Stimulated activated CD4-positive, alpha-beta T cell treated with anti-CD3 and anti-CD28 coated beads, Interleukin-12 subunit alpha, Interleukin-12 subunit beta, amount 100 ng/mL, for 48 hours (primary cell): ENCODE measurements at places on chromosomes 3 and 15.
A peak's percentile ranks its signal among the peaks of the same experiment; 100 is the strongest.

GRCh38 chr15:58307313-58307961, 124.4 kb upstream of the LIPC start:
- no peak for DNase-seq

DNA sequence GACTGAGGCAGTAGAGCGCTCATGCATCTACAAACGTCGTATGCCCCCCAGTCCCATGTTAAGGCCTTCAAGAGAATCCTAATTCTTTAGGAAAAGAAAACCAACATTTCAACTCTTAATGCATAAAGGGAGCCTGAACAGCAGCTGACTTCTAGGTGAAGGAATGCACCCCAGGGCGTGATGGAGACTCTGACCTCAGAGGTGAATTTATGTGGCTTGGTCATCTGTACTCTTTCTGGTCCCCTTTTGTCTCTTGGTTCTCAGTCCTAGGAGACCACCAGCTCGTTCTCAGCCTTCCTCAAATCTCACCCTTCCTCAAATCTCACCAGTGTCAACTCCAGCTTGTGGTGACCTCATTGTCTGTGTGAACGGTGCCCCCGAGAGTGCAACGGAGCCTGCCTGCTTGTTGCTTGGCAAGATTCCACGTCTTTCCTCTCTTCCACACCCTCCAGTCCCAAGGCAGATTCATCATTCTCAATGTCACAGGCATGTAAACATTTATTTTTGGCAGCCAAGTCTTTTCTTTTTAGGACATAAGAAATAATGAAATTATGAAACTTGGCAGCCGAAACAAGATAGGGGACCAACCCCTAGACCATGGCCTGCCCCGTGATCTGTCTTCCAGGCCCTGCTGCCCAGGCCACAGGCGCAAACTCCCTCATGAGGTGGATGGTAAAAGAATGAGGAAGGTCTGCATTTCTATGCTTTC, 166.2 kb downstream of the ADAMTS17 start:
- DNase-seq = no peak

GRCh38 chr3:15356176-15356575, 23.8 kb upstream of the SH3BP5 start:
- DNase-seq = no peak

DNA sequence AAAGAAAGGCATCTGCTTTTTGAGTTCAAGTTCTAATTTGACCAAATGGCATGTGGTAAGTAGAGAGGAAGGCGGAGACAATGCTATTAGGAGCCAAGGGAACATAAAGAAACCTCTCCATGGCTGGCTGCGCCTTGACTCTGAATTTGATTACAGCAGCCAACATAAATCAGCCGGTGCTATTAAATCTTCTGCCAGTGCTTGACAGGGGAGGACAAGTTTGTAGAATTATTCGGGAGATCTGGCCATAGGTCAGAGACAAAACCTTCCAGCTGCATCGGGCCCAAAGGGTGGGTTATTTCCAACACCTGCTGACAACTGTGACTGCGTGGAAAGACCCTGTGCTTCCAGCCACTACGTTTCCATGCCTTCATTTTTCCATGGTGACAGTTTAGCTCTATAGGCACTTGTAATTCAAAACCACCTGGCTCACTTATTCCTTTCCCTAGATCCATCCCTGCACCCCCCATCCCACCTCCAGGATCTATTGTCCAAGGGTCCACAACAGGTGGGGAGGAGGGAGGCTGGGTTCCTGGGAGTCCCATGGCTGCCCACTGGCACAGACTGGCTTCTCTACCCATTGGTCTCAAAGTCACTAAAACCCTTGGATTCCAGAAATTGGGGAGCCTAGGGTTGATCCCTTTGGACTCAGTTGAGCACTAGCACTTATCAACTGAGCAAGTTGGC, 15.9 kb downstream of the COLQ start:
- no peak for DNase-seq

DNA sequence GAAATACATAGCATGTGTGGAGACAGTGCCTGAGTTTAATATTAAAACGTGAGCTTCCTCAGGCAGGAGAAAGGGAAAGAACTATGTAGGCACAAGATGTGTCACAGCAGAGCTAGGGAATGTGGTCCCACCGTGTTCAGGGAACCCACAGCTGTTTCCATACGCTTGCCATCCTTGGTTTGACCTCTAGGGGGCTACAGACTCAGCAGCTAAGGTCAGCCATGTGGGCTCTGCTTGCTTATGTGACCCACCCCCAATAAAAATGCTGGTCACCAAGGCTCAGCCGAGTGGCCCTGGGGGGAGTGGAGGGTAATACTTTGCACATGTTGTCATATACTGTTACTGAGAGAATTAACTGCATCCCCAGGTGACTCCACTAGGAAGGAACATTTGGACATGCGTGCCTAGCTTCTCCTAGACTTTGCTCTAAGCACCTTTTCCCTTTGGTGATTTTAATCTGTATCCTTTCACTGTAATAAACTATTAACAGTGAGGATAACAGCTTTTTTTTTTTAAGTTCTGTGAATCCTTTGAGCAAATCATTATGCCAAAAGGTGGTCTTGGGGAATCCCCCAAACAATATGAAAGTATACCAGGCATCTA, 3.3 kb downstream of the TUBGCP5 start:
- peak; percentile 37 for DNase-seq

DNA sequence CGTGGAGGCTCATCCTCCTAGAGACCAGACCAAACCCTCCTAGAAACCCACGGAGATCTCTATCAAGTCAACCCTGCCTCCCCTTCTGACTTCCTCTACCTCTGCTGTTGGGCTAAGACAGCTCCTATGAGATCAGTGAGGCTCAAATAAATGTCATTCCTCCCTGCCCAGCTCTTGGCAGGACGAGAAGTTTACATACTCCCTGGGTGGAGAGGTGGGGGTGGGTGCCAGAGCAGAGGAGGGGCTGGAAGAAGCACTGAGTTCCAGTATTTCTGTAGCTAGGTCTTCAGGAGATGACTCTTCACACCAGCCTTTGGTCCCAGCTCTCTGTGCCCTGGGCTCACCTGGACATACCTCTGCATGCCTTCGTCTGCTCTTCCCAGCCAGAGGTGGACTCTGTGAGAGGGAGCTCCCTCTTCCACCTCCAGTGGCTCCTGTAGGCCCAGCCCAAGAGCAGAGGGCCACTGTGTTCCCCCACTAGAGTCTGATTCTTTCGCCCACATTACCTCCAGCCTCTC, 42.4 kb upstream of the TLE3 start:
- no peak for DNase-seq

DNA sequence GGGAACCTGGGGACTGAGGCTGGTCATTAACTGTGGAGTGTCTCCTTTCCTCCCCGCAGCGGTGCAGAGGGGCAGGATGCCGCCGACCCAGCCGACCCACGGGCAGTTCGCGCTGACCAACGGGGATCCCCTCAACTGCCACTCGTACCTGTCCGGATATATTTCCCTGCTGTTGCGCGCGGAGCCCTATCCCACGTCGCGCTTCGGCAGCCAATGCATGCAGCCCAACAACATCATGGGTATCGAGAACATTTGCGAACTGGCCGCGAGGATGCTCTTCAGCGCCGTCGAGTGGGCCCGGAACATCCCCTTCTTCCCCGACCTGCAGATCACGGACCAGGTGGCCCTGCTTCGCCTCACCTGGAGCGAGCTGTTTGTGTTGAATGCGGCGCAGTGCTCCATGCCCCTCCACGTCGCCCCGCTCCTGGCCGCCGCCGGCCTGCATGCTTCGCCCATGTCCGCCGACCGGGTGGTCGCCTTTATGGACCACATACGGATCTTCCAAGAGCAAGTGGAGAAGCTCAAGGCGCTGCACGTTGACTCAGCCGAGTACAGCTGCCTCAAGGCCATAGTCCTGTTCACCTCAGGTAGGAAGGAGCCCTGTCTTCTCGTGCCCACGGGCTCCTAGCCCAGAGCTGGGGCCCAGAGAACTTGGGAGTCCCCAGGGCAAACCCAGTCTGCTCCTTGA, 3.7 kb downstream of the NR2F2 start:
- DNase-seq = no peak

DNA sequence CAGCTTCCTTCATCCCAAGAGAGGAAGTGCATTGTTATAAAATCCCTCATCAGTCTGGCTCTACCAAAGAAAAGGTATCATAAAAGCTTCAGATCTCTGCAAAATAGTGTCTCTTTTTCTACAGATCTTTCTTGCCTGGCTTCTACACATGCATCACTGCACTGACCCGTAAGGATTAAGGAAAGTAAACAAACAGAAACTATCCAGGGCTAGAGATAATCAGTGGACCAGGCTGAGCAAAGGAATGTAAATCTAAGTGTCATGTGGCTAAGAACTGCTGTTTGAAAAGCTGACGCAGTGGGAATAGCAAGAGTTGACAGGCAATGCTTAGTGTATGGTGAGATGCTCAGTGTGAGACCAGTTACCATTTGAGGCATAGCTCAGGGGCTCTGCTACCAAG, 339.7 kb downstream of the IL5RA start:
- DNase-seq = no peak

GRCh38 chr15:71747128-71748083, 62.9 kb upstream of the NR2E3 start:
- DNase-seq = no peak

GRCh38 chr3:124201226-124201625, 209.3 kb upstream of the ROPN1 start:
- no peak for DNase-seq

DNA sequence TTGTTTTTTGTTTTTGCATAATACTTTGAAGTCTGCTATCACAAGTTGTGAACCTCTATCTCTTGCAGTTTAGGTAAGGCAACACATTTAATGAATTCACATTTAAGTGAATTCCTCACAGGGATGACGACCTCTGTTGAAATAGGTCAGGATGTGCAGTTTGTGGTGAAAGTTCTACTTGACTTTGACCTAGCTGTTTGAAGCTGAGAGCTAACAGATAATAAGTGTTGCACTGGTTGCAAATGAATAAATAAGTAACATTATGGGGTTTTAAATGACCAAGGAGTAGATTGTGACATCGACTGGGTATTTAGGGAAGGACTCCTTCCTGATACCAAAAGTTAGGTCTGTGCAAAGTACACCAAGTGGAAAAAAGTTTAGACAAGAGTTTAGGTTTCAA, 23.9 kb downstream of the NIT2 start:
- DNase-seq = no peak

DNA sequence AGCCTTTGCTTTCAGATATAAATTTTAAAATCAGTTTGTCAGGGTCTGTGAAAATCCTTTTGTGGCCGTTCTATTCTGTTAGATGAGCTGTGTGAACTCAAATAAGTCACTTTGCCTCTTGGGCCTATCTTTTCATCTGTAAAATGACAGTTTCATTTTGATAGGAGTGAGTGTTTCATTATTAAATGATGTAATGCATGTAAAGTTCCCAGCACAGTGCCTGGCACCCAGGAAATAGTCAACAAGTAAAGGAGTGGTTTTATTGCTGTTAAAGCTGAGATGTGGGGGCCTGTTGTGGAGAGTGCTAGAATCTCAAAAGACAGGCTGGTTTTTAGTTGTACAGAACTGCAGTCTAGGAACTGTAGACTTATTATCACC, 394.5 kb upstream of the CFAP20DC start:
- DNase-seq = no peak

DNA sequence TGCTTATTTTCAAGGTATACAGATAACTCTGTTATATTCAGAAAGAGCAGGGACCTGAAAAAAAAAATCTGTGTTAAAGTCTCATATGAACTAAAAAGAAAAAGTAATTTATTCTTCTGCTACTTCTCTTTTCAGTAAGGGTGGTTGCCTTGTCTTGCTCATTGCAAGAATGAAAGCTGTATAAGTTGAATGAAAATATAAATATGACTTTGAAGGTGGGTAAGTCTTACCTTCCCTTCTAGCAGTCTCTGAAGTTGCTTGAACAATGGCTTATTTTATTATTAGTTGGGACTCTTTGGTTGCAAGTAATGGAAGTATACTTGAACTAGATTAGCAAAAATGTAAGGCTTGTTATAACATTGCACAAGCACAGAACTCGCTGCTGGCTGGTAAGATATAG, 1554.9 kb downstream of the SI start:
- no peak for DNase-seq

DNA sequence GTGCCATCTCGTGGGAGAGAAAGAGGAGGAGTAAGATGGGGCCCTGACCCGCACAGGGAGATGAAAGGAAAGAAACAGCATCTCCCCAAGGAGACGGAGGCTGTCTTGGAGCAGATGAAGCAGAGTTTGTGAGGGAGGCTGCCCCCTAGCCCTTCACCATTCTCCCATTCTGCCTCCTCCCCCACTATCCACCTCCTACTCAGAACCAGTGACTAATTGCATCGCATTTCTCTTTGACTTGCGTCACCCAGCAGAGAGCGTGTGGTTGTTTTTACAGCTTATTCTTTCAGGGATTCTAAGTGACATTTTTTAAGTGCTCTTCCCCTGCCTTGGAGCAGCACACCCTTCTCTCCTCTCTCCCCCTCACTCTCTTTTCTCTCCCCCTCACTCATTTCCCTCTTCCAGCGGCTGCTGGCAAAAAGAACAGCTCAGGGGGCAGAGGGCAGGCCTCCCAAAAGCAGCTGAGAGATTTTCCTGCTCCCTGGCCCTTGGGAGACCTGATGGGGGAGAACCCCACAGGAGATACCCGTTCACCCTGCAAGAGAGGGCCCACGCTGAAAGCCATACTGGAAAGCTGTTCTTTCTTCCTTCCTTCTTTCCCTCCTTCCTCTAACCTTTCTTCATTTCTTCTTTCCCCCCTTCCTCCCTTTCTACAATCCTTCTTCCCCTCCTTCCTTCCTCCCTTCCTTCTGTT, 91.8 kb downstream of the MRPL46 start:
- no peak for DNase-seq

DNA sequence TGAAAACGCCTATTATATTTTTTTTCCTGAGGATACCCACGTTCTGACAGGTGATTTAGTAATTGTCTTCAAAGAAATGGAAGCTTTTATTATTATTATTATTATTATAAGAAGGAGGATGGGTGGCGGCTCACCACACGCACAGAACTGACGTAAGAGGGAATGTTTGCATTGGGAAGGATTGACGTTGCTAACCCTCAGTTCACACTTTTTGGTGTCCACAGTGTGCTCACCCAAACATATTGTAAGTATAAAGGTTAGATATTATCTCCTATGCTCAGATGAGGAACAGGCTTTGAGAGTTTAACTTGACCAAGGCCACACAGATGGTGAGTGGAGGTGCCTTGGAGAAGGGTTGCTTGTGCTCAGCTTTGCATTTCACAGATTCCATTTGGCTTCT, 533.5 kb upstream of the TBL1XR1 start:
- no peak for DNase-seq

GRCh38 chr15:96222981-96223380, 107.5 kb upstream of the NR2F2 start:
- DNase-seq = no peak
